EH (cell line): ENCODE measurements at places on chromosomes 7 and 10.
A peak's percentile ranks its signal among the peaks of the same experiment; 100 is the strongest.

DNA sequence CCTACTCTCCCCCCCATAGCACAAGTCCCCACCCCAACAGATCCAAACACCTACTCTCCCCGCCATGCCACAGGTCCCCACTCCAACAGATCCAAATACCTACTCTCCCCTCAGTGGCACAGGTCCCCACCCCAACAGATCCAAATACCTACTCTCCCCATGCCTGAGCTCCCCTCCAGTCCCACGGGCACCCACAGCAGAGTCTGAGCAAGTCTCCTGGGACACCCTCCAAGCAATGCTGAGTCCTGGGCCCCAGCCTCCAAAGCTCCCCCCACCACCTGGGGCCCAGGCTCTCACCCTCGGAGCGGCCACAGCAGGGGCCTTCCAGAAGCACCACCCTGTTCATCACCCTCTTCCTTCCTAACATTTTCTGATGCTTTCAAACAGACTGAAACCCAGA, 63.9 kb upstream of the DNAAF5 start:
- no peak for DNase-seq

DNA sequence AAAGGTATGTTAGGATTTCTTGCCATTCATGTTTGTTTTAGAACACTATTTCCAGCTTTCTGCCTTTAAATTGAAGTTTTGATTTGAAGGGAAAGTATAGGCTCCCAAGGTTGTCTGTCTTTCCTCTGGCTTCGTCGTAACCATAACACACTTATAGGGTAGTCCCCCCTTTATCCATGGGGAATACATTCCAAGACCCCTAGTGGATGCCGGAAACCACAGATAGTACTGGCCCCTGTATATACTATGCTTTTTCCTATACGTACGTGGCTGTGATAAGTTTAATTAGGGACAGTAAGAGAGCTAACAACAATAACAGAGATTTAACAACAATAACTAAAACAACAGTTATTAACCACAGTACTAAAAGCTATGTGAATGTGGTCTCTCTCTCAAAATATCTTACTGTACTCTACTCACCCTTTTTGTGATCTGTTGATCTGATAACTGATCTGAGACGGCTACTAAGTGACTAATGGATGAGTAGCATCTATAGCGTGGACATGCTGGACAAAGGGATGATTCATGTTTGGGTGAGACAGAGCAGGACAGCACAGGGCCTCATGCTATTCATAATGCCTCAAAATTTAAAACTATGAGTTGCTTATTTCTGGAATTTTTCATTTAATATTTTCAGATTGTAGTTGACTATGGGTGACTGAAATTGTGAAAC, 273.1 kb downstream of the AUTS2 start:
- peak; percentile 59 for DNase-seq

DNA sequence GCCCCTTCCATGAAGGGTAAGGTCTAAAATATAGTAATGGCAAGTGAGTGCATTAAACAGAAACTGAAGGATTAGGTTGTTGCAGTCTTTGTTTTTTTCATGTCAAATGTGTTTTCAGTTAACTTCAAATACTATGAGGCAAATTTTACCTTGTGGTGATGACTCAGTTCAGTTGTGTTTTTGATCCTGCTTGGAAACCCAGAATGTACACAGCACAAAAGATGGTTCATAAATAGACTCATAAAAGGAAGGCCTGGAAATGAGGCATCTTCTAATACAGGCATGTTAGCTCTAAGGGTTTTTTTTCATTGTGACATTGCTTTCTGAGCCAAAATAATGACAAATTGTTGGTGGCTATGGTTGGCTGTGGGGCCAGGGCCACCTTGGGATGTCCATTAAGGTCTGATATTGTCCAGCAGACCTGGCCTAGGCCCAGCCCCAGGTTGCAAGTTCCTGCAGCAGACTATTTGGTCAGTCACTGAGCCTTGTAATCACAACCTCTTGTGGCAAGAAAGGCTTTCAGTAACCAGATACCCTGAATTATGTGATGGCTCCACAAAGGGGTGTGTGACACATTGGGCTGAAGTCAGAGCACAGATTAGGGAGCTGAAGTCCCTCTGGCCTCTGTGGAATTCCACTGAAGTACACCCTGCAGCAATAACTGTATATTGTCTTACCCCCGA, 69.0 kb upstream of the SAMD8 start:
- DNase-seq = peak; percentile 58

- DNase-seq = no peak
Observed at GRCh38 chr10:3757250-3757637, 27.8 kb downstream of the KLF6 start.

GRCh38 chr7:139906879-139907278, 77.8 kb downstream of the TBXAS1 start:
- no peak for DNase-seq
